RWPE2 (cell line): ENCODE measurements at places on chromosomes 7 and 10.

GRCh38 chr7:5217851-5218331, 27.9 kb downstream of the WIPI2 start:
- DNase-seq = peak; percentile 21

GRCh38 chr10:54702583-54703485, 98.2 kb downstream of the PCDH15 start:
- no peak for DNase-seq

DNA sequence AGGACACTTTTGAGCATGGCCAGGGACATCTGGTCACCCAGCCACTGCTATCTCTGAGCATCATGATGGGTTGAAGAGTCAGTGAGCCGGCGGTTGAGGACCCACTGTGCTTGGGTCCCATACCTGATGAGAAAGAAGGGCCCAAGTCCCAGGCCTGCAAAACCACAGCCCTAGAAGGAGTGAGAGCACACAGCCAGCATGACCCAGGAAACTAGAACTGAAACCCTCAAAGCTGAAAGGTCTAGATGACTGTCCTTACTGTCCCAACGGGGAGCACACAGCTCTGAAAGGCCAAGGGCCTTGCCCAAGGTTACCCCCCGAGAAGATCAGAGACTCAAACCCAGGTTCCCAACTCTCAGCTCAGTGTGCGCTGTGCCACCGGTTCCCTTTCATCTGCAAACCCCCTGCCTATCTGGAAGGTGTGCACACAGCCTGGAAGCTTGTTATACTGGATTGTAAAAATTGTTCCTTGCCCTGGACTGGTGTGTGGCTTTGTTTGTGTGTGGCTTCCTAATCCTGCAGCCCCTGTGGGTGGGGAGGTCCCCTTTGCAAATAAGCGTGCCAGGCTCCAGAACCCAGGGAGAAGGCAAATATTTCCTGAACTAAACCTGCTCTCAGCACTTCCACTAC, 22.6 kb upstream of the PSAP start:
- DNase-seq = no peak

DNA sequence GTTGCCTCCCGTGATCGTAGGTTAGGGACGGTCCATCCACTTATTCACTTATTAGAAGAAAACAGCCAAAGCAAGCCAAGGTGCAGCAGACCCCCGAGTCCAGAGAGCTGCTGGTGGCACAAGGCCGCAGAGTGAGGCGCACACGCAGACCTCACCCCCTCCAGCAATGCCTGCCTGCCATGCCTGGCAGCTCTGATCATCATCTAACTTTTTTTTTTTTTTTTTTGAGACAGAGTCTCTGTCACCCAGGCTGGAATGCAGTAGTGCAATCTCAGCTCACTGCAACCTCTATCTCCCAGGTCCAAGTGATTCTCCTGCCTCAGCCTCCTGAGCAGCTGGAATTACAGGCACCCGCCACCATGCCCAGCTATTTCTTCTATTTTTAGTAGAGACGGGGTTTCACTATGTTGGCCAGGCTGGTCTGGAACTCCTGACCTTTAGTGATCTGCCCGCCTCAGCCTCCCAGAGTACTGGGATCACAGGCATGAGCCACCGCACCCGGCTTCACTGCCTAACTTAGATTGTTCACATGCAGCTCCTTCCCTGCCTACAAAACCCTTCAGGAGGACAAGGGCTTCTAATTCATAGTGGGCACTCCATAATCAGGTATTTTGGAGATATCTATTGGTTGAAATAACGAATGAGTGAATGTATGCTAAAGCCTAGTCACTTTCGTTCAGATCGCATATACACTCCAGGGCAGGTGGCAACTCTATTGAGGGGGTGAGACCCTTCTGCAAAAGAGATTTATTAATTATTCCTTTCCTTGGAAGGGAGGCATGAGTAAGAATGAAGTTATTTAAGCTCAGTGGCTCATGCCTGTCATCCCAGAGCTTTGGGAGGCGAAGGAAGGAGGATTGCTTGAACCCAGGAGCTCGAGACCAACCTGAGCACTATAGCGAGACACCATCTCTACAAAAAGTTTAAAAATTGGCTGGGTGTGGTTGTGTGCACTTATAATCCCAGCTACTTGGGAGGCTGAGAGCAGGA, 15.9 kb downstream of the TRIM56 start:
- no peak for DNase-seq

DNA sequence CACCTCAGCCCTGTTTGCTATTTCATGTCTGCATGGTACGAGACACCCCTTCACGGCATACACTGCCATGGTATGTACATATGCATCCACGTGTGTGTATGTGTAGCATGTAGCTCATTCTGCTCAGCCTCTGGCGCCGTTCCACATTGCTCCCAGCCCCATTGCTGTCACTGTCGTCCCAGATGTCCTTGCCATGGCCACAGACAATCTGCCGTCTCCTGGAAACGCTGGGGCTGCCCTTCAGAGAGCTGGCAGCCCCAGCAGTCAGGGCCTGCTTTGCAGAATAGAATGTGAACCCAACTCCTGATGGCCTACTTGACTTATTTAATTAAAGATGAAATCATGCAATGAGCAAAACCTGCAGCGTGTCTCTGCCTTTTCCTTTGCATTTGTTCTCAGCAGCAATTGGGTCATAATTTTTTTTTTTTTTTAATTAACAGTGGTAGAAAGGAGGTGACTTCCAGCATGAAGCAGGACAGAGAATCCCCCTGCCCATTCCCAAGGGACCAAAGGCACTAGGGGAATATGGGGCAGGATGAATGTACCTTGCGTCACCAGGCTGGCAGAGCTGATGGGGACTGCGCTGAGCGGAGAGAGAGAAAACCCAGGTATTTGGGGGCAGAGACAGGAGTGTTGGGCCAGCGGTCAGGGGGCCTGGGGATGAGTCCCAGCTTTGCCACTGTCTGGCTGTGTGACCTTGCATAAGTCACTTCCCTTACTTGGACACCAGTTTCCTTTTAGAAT, 49.2 kb downstream of the CHST3 start:
- DNase-seq = no peak
